ENCODE measurements at places on chromosomes 6 and 20.
A peak's percentile ranks its signal among the peaks of the same experiment; 100 is the strongest.

GRCh38 chr6:88020439-88020838 lies 27.2 kb upstream of the SPACA1 start:
- no peak for DNase-seq

GRCh38 chr20:53961527-53961926 lies 108.9 kb downstream of the BCAS1 start:
- no peak for DNase-seq

DNA sequence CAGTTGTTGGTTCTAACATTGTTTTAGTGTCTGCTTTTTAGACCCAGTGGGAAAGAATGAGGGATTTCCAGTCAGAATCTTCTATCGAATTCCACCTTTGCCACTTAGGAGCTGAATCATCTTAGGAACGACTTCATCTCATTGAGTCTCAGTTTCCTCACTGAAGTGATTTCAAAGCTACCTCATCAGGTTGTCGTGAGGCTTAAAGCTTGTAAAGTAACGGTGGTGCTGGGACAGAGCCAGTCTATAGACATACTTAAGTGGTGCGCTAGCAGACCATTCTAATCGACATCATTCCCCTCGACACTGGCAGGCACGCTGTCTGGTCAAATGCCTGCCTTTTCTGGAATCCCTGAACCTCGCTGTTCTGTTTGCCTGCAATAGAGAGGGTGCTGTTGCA lies 55.5 kb downstream of the TMEM170B start:
- DNase-seq, result no peak

- peak; percentile 68 for DNase-seq
Observed at GRCh38 chr6:80214436-80215022, 108.1 kb downstream of the BCKDHB start.

DNA sequence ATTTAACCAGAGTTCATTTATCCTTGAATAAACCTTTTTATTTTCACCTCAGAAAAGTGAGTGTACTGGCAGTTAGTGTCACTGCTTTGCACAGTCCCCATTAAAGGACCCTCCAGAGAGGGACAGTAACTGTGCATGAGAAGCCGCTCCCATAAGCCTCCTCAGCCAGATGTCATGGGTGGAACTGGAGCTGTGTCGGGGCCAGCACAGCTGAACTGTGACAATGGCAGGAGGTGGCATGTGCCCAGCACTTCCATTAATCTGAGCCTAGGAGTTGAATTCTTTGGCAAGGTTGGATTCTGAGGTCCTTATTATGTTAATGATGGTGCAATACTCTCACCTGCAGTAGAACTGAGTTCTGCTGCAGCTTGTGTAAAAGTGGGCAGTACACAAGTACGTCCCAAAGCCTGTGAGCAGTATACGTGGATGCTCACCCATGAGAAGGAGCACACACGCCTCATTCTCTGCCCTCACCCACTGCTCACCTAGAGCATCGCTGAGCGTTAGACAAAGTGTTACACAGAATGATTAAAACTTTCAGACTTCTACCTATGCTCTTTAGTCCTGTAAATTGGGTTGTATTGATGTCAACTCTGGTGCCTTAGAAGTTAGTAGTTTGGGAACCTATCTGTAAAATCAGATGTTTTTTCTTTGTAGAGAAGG lies 11.9 kb upstream of the CSE1L start:
- no peak for DNase-seq

GRCh38 chr6:143136647-143137046 lies 76.0 kb downstream of the AIG1 start:
- DNase-seq, result no peak

- peak; percentile 46 for DNase-seq
Observed at GRCh38 chr6:163392533-163392932, 22.0 kb upstream of the QKI start.

GRCh38 chr6:147717991-147718390 lies 209.5 kb downstream of the SAMD5 start:
- no peak for DNase-seq

- DNase-seq, result no peak
Observed at GRCh38 chr20:36030149-36030548, 61.8 kb downstream of the CNBD2 start.

DNA sequence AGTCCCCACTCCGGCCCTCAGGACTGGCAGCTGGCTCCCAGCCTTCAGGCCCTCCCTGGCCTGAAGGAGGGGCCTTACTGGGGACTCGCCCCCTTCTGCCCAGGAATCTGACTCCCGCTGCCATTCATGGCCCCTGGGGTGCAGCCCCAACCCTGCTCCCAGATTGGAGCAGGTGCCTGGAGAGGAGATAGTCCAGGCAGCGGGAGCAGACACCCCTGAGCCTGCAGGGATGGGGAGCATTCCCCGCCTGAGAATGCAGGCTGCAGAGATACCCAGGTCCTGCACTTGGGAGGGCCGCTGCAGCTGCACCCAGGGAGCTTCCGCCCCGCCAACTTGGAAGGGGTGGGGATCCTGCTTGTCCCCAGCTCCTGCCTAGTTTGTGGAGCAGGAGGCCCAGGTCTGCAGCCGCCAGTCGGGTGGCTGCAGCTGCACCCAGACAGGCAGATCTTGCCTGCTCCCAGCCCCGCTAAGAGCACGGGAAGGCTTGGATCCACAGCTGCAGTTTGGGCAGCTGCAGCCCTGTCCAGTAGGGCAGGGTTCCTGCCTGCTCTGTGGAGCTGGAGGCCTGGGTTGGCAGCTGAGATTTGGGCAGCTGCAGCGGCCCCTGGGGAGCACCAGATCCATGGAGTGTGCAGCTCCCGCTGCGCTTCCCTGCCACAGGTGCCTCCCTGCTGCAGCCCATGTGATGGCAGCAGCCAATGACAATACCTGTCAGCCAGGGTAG lies 5.2 kb downstream of the GTSF1L start:
- DNase-seq, result no peak

DNA sequence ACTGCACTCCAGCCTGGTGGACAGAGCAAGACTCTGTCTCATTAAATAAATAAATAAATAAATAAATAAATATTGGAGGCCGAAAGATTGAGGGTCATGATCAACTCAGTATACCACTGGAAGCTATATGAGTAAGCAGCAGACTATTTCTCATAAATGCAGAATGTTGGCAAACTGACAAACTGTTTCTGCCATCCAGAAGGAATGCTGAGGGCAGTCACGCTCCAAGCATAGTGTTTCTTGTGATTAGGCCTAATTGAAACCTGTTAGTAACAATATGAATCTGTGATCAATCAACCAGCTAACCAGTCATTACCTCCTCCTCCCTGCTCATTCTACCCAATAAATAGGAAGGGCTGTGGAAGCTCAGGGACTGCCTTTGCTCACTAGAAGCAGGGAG lies 15.2 kb upstream of the KCNK15 start:
- DNase-seq, result peak; percentile 95

DNA sequence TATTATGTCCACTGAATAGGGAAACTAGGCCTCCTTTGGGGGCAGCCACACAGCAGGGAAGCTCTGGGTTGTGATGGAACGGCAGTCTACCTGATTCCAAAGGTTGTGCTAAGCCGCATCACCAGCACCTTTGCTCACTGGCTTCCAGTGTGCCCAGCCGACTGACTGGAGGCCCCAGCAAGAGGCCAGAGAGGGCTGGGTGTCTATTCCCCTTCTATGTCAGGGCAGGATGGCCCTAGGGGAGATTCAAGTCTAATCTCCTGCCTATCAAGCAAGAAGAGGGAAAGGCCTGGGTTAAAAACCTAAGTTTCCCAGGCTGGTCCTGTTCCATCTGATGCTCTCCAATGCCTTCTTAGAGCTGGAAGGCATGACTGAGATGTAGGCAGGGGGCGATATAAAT lies 53.6 kb downstream of the JPH2 start:
- DNase-seq, result no peak

GRCh38 chr20:39164642-39165041 lies 202.5 kb downstream of the DHX35 start:
- no peak for DNase-seq

DNA sequence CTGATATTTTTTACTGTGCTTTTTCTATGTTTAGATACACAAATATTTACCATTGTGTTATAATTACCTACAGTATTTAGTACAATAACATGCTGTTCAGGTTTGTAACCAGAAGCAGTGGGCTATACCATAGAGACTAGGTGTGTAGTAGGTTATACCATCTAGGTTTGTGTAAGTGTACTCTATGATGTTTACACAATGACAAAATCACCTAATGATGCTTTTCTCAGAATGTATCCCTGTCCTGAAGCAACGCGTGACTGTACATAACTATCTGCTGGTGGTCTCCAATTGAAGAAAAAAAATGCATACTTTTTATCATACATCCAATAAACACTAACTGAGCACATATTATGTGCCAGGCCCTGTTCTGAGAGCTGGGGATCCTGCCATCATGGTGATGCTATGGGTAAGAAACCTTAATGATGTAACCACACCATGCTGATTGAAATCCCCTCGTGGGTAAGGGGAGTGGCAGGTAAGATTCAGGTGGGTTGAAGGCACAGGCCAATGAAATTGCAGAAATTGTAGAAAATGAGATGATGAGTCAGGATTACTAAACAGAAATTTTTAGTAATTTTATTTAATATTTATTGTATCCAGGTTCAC lies 76.8 kb downstream of the FYN start:
- DNase-seq, result no peak

GRCh38 chr6:163036160-163036645 lies 308.4 kb downstream of the PACRG start:
- no peak for DNase-seq

GRCh38 chr6:169942173-169942572 lies 190.8 kb downstream of the ERMARD start:
- DNase-seq, result no peak

Data from AG10803 (cell line).